ENCODE measurements at places on chromosomes 2 and 18.

- no peak for DNase-seq
These were observed 58.7 kb downstream of the SLC40A1 start for GRCh38 chr2:189521699-189522434.

GRCh38 chr2:36405183-36405582 is 49.6 kb downstream of the CRIM1 start:
- DNase-seq = no peak

- DNase-seq = no peak
These were observed 691 bp downstream of the BIRC6 start for GRCh38 chr2:32357318-32358110.

GRCh38 chr2:122007577-122007976 is 252.1 kb downstream of the TSN start:
- DNase-seq = no peak

DNA sequence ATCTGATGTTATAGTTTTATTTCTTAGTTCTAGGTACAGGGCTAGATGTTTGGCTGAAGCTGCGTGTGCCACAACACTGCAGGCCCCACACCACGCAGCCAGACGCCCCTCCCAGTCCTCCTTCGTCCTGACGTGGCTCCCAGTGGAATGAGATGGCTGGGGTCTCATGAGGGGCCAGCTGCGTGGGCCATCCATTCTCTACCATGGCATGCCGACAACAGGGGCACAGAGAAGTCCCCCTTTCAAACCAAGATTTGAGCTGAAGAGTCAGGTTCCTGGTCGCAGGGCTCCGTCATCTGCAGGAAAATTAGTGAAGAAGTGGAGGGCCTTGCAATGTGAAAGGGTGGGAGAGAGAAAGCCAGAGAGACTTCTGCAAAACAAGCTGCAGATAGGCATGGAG is 64.5 kb downstream of the PARD6G start:
- no peak for DNase-seq

DNA sequence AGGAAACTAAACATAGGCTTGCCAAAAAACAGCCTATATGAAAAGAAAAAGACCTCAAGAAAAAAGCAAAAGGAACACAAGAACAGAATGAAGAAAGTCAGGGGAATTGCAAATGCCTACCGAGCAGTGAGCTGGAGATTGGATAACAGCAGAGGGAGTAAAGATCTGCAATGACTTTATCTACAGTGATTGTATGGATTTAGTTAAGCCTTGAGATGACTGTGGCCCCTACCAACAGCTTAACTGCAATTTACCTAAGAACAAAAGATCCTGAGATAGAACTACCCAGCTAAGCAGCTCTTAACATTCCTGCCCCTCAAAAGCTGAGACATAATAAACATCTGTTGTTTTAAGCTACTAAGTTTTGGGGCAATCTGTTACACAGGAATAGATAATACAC is 20.5 kb downstream of the LNPK start:
- DNase-seq = no peak

DNA sequence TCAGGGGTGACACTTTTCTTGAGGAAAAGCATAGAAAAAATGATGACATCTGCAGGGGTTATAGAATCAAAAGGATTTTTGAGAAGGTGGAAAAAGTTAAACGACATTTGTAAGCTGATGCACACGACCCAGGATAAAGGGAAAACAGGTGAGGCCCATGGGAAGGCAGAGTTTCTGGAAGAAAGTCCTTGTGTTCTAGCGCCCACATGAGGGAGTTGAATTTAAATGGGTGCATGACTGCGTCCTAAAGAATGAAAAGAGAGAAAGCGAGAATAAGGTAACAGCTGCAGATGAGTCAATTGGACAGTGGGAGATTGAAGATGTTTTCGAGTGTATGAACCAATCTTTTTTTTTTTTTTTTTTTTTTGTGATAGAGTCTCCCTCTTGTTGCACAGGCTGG is 158.1 kb downstream of the GALR1 start:
- no peak for DNase-seq

DNA sequence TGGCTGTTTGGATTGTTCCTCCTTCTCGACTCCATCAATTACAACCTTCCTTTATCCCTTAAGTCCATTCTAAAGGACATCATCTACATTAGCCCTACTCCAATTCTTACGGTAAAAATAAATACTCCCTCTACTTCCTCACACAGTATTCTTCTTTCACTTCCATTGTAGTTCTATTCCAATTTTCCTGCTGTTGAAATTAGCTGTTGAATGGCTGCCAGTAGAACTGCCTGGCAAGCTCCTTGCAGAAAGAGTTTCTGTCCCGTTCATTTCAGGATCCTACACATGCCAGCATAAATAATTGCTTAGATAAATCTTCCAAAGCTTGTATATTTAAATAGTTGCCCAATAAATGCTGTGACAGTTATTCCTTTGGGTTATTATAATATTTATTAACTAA is 459.3 kb upstream of the TRIB2 start:
- no peak for DNase-seq

GRCh38 chr18:76456018-76456750 is 38.9 kb downstream of the ZNF516 start:
- no peak for DNase-seq
